ENCODE measurements at places on chromosomes 3 and 15. TPM values are rescaled to one million over a fixed set of nuclear protein-coding genes. Genes with fewer than 3 reads are reported as not detected.

The MORC1 gene
- not detected for total RNA-seq

The BFSP2 gene
- total RNA-seq, result not detected

The ARL14 gene
- total RNA-seq, result 0.32 TPM

The RAB27A gene
- 12.6 TPM for total RNA-seq

The FES gene
- total RNA-seq, result 3.8 TPM

The CADPS gene
- 0.08 TPM for total RNA-seq

The ZNF770 gene
- total RNA-seq, result 114 TPM

The BSN gene
- total RNA-seq, result 0.08 TPM

The PARP15 gene
- total RNA-seq, result 0.56 TPM

GRCh38 chr15:27358751-27359434 is 387.9 kb downstream of the GABRG3 start:
- ATAC-seq, result no peak

GRCh38 chr15:101391981-101392640 is 97.1 kb upstream of the SNRPA1 start:
- ATAC-seq, result no peak

DNA sequence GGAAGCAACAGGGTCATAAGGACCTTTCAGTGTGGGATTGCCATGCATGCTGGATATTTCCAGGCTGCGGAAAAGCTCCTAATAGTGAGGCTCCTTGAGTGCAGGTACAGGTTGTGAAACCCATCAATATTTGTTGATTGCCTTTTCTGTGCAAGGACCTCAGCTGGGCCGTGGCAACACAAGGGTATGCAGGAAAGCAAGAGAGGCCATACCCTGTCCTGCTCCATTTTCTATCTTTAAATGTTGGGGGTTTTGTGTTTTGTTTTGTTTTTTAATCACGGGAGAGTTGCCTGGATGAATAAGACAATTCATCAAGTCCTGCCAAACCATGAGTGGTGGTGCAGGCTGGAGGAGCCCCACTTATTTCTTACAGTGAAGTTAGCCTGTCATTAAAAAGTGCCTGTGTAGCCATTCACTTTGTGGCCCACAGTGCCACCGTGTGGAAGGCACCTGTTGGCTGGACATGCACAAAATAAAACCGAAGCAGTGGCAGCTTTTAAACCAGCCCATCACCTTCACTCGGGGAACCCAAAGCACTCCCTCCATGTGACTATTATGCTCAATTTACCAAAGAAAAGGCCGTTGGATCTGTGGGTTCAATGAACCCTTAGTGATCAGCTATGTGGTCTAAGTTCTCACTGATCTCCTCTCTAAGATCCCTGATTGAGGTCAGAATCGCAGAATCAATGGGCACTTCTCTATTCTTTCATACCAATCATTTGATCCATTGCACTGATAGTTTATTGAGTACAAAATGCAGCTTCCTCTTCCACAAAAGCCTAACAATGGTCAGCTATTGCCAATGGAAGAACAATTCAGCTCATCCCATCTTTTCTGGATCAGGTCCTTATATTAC is 42.2 kb downstream of the CLDN18 start:
- peak; percentile 43 for ATAC-seq

DNA sequence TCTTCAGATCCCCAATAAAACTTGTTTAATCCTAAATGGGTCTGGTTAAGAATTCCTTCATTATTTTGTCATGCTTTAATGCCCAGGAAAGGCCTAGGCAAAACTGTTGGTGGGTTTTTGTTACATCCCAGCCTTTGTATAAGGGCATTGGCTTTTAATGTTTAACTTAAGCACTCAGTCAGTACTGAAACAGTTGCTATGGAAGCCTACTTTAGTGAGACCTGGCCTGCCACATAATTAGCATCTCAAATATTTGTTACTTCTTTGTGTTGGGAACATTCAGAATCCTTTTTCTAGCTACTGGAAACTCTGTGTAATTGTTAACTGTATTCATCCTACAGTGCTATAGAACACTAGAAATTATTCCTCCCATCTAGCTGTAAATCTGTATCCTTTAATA is 369.6 kb upstream of the ATP10A start:
- no peak for ATAC-seq

- ATAC-seq, result no peak
Observed at GRCh38 chr3:127324913-127325628, 37.2 kb upstream of the PRR20G start.

DNA sequence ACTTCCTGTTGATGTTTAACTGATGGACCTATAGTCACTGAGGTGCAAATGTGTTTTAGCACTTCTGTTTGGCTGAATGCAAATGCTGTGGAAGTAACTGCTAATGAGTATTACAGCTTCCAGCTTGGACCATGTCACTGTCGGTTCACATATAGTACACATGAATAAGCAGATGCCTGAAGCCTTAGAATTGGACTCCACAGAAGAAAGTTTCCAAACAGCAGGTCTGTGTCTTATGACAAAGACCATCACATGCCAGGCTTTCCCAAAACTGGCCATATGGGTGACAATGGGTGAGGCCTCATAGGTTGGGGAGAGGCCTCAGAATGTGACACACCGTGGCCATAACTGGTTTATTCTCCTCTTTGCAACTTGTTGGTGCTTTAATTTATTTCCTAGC is 241.8 kb downstream of the WNT5A start:
- ATAC-seq, result no peak

DNA sequence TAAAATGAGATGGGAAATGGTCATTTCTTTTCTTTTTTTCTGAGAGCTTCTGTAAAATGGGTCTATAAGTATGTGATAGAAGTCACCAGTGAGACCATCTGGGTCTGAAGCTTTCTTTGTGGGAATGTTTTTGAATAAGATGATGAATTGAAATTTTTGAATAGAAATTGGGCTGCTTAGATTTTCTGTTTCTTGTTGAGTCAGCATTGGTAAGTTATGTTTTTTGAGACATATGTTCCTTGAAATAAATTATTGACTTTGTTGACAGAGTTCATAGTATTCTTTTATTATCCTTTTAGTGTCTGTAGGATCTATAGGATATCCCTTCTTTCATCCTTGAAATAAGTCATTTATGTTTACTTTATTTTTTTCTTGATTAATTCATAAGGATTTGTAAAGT is 208.1 kb downstream of the OPA1 start:
- ATAC-seq, result no peak

DNA sequence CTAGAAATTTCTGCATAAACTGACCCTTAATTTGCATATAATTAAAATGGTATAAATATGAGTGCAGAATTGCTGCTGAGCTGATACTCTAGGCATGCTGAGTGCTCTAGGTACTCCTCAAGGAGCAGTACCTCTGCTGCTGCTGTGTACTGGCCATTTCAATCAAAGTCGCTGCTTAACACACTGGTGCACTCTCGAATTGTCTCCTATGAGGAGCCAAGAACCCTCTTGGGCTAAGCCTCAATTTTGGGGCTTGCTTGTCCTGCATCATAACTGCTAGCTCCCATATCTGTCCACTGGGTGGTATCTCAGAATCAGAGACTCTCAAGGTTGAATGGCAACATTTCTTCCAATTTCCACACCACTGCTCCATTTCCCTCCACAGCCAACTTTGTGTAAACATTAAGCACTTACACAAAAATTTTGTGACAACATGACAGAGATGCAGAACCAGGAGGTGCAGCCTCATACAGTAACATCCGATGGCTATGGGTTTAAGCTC is 82.5 kb downstream of the XXYLT1 start:
- ATAC-seq, result no peak

DNA sequence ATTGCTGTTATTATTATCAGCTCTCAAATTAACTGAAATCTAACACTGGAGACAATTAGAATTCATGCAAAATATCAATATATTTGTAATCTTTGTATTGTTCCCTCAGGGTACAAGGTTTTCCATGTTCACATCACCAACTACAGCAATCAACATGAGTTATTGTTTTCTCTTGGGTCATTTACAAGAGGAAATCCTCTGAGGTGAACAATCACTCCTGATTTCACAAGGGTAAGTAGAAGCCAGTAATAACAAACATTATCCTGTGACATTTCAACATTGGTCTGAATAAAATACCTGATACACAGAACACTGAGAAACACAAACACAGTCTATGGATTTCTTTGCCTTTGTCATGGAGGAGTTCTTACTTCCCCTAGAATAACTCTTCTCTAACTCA is 174.0 kb downstream of the SUCNR1 start:
- ATAC-seq, result peak; percentile 29

DNA sequence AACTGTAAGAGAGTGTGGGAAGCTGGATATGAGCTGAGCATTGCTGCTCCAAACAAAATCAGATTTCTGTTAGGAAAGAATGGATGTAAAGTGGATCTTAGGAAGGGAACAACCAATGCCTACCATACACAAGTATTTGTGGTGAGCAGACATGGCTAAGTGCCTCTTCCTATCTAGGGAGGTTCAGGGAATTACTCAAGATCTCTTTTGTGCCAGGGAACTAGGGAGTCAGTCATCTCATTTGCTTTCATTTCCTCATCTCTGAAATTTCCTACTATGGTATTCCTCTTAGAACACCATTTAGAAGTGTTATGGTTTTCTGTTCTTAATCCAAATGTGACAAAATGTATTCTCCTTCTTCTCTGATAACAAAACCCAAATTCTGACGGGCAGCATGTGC is 396.5 kb downstream of the FHIT start:
- no peak for ATAC-seq

- no peak for ATAC-seq
Observed at GRCh38 chr3:78749056-78749455, 1018.7 kb downstream of the ROBO1 start.

DNA sequence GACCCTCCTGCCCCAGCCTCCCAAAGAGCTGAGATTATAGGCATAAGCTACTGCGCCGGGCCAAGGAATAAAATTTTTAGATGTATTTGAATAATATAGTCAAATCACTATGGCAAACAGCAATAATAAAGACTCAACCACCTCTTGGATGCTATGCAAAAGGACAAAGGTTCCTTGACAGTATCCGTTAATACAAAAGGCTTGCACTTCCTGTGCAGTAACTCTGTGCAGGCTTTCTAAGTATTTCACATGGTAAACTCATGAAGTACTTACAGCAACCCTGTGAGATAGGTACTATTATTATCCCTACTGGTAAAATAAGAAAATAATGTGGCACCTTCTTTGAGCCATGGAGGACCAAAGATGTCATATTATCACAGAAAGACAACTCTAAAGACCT is 86.8 kb downstream of the SHQ1 start:
- ATAC-seq, result no peak

DNA sequence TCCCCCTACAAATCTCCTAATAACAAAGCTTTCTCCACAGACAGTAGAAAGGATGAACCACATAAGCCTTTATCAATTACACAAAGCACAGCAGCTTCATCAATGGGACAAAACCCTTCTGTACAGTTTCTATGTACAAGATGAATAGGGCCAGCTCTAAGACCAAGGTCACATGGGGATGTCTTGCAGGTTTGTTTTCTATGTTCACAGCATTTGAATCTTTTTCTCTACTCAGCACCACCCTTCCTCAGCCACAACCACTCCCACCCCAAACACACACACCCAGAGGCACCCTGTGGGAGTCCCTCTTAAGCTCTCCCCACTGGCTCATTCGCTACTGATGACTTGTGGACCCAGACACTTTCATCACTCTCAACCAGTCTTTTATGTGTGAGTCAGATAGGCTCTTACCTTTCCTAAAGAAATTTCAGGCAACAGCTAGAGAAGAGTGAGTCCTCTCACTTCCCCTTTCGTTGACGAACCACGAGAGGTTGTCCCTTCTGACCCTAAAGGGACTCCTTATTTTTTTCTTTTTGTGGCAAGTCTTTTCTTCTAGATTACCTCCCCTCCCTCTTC is 57.9 kb downstream of the ARHGAP31 start:
- ATAC-seq, result peak; percentile 59
